Karpas-422 (cell line): ENCODE measurements at places on chromosomes 6 and 20. TPM values are rescaled to one million over a fixed set of nuclear protein-coding genes. Genes with fewer than 3 reads are reported as not detected.

The ZHX3 gene
- total RNA-seq = 4.9 and 5.9 TPM in 2 replicates

The NKX2-4 gene
- not detected in 2 replicates for total RNA-seq

The RIN2 gene
- 1.7 and 3.3 TPM in 2 replicates for total RNA-seq

The GABRR2 gene
- 0.11 and 0.22 TPM in 2 replicates for total RNA-seq

The TSPO2 gene
- not detected in 2 replicates for total RNA-seq

The PHF3 gene
- 74.7 and 86.3 TPM in 2 replicates for total RNA-seq

The MUC21 gene
- total RNA-seq = not detected in 2 replicates

The RSPO4 gene
- not detected in 2 replicates for total RNA-seq

The NR2E1 gene
- total RNA-seq = not detected in 2 replicates

The TMEM151B gene
- total RNA-seq = 0.04 and 0.18 TPM in 2 replicates

The ENPP1 gene
- total RNA-seq = 1.1 TPM in 1 of 2 replicates, not detected in the other

The CRYBG1 gene
- 37.2 and 39.3 TPM in 2 replicates for total RNA-seq

The KCNS1 gene
- total RNA-seq = not detected in 2 replicates

The ZKSCAN3 gene
- total RNA-seq = 4.5 and 5.1 TPM in 2 replicates

The REV3L gene
- total RNA-seq = 38.6 and 64.4 TPM in 2 replicates

The CGA gene
- not detected in 2 replicates for total RNA-seq

The SOX18 gene
- not detected in 2 replicates for total RNA-seq

The CAP2 gene
- total RNA-seq = not detected in 2 replicates

The PACSIN1 gene
- not detected in 2 replicates for total RNA-seq

The UBE2C gene
- total RNA-seq = 124 and 141 TPM in 2 replicates

The DEFB124 gene
- not detected in 2 replicates for total RNA-seq

The PI16 gene
- total RNA-seq = 0.07 TPM in 1 of 2 replicates, not detected in the other

The DHX35 gene
- total RNA-seq = 14.5 and 19.0 TPM in 2 replicates

The EYA2 gene
- total RNA-seq = not detected in 2 replicates

The GHRH gene
- not detected in 2 replicates for total RNA-seq

The MAK gene
- not detected in 2 replicates for total RNA-seq

The APOM gene
- total RNA-seq = 6.7 and 7.6 TPM in 2 replicates

The TOX2 gene
- 42.9 and 54.1 TPM in 2 replicates for total RNA-seq

The BEND3 gene
- 6.2 and 7.7 TPM in 2 replicates for total RNA-seq

The LTB gene
- total RNA-seq = 74.1 and 241 TPM in 2 replicates

The CDK19 gene
- 5.7 and 18.1 TPM in 2 replicates for total RNA-seq

The GPX5 gene
- not detected in 2 replicates for total RNA-seq

The PRICKLE4 gene
- total RNA-seq = 0.41 and 2.8 TPM in 2 replicates

The HTR1E gene
- total RNA-seq = not detected in 2 replicates

The COL9A3 gene
- 41.2 and 87.5 TPM in 2 replicates for total RNA-seq

The TGM3 gene
- total RNA-seq = not detected in 2 replicates

The TRIM15 gene
- not detected in 2 replicates for total RNA-seq

The PLAGL1 gene
- 4.7 and 6.5 TPM in 2 replicates for total RNA-seq

The TMEM200A gene
- total RNA-seq = not detected in 2 replicates

The CCDC167 gene
- 19.6 and 23.2 TPM in 2 replicates for total RNA-seq
